ENCODE measurements at places on chromosomes 11 and 22. TPM values are rescaled to one million over a fixed set of nuclear protein-coding genes. Genes with fewer than 3 reads are reported as not detected.

- no peak for DNase-seq
- H3K36me3 ChIP-seq, result no peaks in the 10 kb centered on the region
- no peaks in the 10 kb centered on the region for H3K27me3 ChIP-seq
- peak overlapping the region; percentile 50 for H3K27ac ChIP-seq
Observed at GRCh38 chr22:23772315-23772648, 367 bp upstream of the MMP11 start.

DNA sequence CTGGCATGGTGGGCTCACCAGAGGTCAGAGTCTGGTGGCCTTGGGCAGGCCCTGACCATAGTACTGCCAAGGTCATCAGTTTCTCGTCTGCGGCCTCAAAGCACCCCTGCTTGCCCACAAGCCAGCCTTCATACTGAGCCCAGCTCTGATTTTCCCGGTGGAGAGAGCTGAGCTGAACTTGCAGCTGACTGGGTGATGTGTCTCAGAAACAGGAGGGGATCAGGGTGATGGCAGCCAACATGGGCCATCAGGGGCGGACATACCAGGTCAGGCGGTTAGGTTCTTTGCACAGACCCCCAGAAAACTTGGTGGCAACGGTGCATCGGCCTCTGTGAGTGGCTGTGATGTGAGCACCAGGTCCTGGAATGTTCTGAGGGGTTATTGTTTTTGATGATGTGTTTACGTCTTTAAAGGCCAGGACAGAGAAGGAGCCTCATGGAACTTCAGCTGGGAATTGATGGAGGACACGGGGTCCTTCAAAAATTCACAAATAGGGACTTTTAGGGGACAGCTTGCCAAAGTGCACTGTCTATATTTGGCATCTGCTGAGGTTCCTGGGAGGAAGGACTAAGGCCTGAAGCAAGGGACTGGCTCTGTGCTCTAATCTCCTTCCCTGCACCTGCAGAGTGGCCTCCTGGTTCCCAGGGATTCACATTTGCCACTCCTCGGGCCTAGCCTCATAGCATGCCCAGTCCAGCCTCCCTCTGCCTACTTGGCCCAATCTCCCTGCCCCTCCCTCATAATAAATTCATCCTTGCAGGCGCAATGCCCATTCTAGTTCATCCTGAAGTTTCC is 131.2 kb downstream of the OSBP2 start:
- H3K36me3 ChIP-seq, result no peaks in the 10 kb centered on the region
- no peak for DNase-seq
- no peak overlapping the region for H3K4me3 ChIP-seq
- peaks cover 40% of the 10 kb centered on the region for H3K27me3 ChIP-seq
- H3K27ac ChIP-seq, result no peak overlapping the region

The APOA5 gene
- total RNA-seq, result not detected

GRCh38 chr22:40036591-40037225 is 42.0 kb downstream of the FAM83F start:
- no peaks in the 10 kb centered on the region for H3K27me3 ChIP-seq
- H3K4me3 ChIP-seq, result no peak overlapping the region
- H3K4me1 ChIP-seq, result peaks cover 21% of the 10 kb centered on the region
- DNase-seq, result peak; percentile 78

GRCh38 chr11:62601122-62601371 is 618 bp downstream of the MTA2 start:
- H3K4me3 ChIP-seq, result peak overlapping the region; percentile 95
- H3K27ac ChIP-seq, result peak overlapping the region; percentile 97
- peaks cover 36% of the 10 kb centered on the region for H3K36me3 ChIP-seq
- no peaks in the 10 kb centered on the region for H3K27me3 ChIP-seq

Measured in A673 (cell line).